ENCODE measurements at places on chromosomes 3 and 15.
A peak's percentile ranks its signal among the peaks of the same experiment; 100 is the strongest.

DNA sequence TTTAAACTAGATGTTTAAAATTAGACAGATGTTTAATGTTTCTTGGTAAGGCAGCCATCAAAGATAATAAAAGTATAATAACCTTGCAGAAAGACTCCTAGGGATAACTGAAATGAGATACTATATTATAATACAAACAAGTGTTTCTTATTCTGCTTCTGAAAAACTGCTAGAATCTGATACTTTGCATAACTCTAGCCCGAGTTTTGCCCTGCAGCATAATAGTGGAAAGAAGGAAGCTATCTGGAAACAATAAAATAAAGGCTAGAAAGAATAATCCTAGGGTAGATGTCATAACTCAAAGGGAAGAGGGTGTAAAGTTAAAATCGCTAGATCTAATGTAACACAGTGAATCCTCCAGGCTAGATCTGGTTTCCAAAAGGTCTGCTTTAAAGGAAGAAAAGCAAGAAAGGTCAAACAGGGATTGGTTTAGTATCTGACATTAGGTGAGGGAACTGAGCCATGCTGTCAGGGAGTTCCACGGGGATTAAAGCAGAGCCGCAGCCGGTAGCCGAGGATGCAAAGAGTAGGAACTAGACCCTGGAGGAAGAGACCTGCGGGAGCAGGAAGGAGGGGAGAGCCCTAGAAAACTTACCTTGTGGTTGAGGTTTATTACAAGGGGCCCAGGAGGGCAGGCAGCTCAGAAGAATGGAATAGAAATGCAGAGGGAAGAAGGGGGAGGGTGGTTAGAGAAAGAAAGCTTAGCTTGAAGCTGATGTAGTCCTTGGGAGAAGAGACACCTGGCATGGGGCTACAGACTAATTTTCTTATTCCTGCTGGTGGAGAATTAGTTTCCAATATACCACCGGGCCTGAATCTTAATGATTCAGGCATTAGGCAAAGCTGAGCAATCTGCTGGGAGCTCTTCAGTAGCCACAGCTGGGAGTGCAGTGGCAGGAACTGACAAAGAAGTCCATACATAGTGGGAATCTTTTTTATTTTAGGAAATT, 46.1 kb upstream of the TUSC7 start:
- DNase-seq = no peak

DNA sequence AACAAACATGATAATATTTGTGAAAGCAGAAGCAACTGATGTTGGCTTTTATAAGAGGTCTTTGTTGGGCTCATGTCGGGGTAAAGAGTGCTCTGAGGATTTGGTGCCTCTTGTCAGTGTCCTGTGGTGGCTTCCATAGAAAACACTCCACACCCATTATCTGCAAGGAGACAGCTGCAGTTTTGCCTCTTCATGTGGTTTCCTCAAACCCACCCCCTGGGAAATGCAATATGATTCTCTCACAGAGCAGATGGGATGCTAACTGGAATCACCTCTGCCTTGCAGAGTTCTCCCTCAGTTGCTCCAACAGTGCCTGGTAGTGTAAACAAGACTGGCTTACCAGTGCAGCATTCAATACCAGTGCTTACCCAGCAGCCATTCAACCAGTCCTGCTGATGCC, 771.4 kb upstream of the CFAP20DC start:
- no peak for DNase-seq

DNA sequence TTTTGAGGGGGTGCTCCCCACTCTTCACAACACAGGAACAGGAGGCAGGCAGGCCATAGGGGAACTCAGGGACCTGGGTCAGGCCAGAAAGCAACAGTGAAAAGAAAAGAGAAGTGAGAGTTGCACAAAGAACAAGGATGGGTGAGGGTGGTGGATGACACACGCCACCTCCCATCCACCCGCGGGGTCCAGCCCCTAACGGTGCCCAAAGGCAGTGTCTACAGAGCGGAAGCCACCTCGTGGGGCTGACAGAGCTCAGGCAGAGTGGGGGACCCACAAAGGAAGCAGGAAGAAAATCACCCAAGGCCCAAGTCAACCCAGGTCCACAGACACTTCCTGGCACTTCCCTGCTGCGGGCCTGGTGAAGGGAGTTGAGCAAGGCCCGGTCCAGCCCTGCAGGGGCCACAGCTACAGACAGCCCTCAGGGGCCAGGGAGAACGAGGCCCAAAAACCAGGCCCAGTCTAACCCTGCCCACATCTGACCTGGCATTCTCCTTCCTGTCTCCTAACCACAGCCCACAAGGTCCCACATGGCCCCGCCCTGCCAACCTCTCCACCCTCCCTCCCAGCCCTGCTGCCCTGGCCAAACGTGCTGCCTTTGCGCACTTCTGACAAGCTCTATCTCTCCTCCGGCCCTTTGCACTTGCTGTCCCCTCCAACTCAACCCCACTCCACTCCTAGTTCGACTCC, 5.9 kb downstream of the NUP210 start:
- DNase-seq = no peak

DNA sequence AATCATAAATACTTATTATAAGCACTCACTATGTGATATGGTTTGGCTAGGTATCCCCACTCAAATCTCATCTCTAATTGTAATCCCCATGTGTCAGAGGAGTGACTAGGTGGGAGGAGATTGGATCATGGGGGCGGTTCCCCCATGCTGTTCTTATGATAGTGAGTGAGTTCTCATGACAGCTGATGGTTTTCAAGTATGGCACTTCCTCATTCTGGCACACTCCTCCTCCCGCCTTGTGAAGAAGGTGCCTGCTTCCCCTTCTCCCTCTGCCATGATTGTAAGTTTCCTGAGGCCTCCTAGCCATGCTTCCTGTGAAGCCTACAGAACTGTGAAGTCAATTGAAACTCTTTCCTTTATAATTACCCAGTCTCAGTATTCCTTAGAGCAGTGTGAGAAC, 53.3 kb upstream of the CHMP2B start:
- no peak for DNase-seq

DNA sequence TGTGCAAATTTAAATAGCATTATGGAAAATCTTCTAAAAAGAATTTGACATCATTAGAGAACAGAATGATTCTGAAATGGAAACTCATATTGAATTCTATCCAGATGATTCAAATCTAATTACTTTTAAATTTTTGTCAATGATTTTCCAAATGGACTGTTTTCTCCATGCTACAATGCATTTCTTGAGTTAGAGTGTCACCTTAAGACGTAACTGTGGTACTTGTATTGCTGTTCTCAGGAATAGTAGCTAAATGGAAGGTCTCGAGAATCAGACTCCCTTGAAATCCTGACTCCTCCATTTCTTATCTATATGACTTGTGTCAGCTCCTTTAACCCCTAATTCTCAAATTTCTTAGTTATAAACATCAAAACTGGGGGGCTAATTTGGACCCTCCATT, 102.3 kb downstream of the P2RY1 start:
- DNase-seq = no peak

DNA sequence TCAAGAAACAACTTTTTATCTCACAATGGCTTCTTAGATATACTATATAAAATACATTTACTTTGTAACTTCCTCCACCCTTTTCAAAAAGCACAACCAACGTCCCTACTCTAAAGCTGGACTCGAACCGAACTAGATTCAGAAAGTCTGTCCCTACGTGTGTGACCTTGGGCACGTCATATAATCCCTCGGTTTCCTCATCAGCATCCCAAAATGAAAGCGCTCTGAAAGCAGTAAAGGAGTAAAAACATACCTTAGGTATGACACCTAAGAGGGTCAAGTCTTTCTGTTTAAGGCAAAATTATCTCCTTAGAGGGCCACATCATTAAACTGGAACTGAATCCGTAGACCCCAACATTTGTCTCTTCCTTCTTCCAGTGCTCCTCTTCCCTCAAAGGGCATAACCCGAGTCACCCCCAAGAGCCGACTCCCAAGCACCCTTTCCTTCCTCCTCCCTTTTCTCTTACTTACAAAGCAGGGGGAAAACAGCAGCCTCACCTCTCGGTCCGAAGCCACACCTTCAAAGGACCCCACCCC, 663 bp downstream of the PDCD10 start:
- no peak for DNase-seq

DNA sequence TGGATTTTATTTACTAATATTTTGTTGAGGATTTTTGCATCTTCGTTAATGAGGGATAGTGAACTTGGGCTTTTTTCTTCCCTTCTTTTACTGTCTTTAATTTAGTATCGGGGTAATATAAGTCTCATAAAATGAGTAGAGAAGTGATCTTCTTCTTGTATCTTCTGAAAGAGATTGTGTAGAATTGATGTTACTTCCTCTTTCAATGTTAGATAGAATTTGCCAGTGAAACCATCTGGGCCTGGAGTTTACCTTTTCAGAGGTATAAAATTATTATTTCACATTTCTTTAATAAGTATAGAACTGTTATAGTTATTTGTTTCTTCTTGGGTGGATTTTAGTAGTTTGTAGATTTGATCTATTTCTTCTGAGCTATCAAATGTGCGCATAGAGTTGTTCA, 7.8 kb downstream of the HESX1 start:
- DNase-seq = no peak

- no peak for DNase-seq
Measured at GRCh38 chr3:112000367-112000771, 1.6 kb downstream of the TAGLN3 start.

- no peak for DNase-seq
Measured at GRCh38 chr3:132623646-132624045, 26.6 kb downstream of the ACKR4 start.

- DNase-seq = no peak
Measured at GRCh38 chr3:49386056-49386756, 25.6 kb downstream of the RHOA start.

DNA sequence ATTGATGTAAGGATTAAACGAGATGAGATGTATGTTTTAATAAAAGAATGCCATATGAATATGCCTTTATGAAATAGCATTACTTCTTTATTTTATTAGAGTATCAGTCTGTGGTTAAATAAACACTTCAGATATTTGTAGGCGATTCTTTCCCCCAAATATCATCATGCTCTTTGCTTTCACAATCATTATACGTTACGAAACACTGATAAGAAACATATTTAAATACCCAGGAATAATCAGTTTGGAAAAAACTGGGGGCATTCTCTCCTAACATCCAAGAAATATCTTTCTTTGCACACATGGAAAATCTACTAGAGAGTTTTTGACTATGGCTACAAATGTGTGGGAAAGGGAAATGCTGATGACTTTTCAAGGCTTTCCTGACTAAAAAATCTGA, 4.4 kb upstream of the PLAAT1 start:
- DNase-seq = no peak

- peak; percentile 76 for DNase-seq
Measured at GRCh38 chr15:64635499-64636495, 139.6 kb downstream of the RBPMS2 start.

Data from NCI-H1436 (cell line).